Glomerular endothelial cell (primary cell): ENCODE measurements at places on chromosomes 1 and 21.

GRCh38 chr1:19698181-19698580 lies 33.5 kb downstream of the HTR6 start:
- DNase-seq, result no peak

DNA sequence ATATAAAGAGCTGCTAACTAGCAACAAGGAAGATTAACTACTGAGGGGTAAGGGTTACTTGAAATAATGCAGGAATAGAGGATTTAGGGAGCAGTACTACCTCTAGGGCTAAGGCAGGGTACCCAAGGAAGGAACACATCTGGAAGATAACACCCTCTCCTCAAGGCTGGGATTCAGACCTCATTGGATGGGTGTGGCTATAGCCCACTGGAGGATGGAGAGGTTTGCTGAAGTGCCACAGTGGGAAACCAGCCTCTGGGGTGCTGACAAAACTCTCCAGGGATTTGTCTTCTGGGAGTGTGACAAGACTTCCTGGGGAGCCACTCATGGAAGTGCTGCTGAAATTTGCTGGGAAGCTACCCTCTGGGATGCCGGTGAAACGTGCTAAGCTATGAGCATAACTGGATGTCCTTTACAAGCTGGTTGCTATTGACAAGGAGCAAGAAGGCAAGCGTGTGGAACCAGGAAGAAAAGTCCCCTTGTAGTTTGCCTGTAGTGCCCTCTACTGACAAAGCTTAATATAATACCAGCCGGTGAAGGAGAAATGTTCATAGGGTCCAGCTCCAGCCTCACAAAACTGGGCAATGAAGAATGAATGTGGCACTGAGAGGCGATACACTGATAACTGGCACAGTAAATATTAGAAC lies 122.8 kb upstream of the USP24 start:
- DNase-seq, result peak; percentile 65

DNA sequence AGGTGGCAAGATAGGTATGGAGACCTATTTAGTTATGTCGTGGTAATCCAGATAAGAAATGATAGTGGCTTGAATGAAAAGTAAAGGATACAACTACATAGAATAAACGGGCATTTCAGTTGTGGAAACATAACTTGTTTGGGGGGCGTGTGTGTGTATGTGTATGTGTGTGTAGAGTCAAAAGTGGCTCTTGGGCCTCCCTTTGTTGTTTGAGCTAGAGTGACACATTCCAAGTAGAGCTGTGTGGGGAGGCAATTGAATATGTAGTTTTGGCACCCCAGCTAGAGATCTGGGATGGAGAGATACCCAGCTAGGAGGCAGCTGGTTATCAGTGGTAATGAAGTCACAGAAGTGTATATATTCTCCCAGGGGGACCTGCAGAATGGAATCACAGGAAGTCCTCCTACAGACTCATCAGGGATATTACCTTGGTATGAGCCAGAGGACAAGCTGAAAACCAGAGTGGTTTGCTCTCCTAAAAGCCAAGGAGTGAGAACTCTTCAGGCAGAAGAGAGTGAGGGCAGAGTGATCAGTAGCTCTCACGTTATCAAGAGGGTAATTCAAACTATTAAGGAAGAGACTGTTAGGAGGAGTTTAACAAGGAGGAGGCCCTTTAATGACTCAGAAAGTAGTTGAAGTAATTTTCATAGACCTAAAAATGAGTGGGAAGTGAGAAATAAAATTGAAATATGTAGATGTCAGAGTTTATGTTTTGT lies 5.1 kb downstream of the CR1L start:
- no peak for DNase-seq

DNA sequence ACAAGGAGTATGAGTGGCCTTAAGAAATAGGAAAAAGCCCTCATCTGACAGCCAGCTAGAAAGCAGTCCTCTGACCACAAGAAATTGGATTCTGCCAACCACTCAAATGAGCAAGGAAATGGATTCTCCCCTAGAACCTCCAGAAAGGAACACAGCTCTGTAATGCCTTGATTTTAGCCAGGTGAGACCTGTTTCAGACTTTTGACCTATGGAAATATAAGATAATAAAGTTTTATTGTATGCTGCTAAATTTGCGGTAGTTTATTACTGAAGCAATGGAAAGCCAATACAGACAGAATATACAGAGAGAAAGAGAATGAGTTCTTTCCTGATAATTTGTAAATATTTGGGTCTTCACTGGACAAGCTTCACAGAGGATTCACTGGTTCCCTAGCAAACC lies 28.8 kb upstream of the SELE start:
- DNase-seq, result no peak

DNA sequence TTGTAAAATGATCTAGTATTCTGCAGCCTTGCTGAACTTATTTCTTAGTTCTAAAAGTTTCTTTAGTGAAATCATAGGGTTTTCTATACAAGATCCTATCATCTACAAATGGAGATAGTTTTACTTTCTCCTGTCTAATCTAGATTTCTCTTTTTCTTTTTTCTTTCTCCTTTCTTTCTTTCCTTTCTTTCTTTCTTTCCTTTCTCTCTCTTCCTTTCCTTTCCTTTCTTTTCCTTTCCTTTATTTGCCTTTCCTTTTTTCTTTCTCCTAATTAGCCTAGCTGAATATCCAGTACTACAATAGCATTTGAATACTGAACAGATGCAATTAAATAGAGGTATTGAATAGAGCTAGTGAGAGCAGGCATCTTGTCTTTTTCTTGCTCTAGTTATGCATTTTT lies 186.6 kb upstream of the SPAG17 start:
- no peak for DNase-seq

GRCh38 chr1:94661431-94661932 lies 119.9 kb upstream of the F3 start:
- no peak for DNase-seq

DNA sequence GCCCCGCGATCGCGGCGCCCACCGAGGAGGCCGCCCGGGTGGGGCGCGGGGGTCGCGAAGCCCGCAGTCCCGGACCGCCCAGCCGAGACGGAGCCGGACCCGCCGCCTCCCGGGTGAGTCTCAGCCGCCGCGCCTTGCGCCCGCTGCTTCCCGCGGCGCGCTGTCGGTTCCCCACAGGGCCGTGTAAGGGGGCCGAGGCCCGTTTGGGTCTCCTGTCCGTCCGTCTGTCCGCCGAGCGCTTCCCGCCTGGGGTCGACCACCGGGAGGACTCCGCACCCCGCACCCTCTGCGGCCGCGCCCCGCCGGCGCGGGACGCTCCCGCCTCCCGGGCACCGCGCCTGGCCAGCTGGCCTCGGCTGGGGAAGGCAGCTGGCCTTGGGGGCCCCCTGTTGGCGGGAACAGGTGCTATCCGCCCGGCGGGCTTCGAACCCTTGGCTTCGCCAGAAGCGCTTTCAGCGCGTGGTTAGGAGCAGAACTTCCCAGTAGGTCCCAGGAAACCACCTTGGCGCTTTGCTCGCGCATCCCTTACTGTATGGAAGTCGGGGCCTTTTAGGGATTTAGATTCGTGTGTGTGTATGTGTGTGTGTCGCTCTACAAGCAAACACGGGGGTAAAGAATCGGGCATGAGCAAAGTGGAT lies 414 bp downstream of the TMEM51 start:
- no peak for DNase-seq

- DNase-seq, result no peak
These were observed 8.6 kb downstream of the RIIAD1 start for GRCh38 chr1:151729966-151730291.

DNA sequence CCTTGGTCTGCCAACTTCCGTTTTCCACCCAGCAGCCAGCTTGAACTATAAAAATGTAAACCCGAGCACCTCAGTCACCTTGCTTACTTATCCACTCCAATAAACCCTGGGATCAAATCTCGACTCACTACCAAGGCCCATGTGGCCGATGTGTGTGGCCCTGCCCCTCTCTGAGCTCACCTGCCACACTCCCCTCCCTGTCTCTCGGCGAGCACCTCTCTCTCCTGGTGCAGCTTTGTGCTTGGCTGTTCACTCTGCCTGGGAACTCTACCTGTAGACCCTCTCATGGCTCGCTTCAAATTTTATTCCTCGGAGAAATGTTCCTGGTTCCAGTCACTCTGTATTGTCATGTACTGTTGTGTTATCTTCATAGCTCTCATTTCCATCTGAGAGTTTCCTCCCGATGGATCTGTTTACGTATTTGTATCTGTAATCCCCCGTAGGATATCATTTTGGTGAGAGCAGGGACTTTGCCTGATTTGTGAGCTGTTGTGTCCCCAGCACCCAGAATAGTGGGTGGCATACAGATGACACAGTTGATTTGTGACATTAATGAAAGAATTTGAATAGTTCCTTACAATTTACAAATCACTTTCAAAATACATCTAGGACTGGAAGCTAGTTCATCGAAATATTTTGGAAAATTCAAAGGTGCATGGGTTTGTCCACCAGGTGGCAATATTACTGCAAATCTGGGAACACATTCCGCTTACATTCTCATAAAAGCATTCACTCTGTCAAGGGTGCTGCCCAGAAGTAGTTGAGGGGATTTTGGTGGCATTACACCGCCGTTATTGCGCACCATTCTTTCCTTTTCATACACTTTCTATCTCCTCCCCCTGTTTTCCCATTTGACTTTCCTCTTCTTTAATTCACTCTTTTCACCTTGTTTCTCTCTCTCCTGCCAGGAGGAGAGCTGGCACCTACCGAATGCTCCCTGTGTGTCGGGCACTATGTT lies 95.3 kb downstream of the ABCA4 start:
- DNase-seq, result no peak

GRCh38 chr1:10646347-10646861 lies 150.0 kb downstream of the CASZ1 start:
- no peak for DNase-seq

DNA sequence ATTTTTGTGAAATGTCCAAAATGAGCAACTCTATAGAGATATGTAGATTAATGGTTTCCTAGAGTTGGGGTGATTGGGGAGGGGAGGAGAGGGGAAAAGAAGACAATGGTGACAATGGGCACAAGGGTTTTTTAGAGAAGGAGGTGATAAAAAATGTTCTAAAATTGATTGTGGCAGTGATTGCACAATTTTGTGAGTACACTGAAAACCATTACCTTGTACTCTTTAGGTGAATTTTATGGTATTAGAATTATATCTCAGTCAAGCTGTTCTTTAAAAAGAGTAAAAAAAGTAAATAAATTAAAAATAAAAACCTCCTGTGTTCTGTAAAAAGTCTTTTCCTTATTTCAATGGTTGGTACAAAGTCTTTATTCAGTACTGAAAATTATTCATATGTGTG lies 330.2 kb downstream of the PTBP2 start:
- no peak for DNase-seq

DNA sequence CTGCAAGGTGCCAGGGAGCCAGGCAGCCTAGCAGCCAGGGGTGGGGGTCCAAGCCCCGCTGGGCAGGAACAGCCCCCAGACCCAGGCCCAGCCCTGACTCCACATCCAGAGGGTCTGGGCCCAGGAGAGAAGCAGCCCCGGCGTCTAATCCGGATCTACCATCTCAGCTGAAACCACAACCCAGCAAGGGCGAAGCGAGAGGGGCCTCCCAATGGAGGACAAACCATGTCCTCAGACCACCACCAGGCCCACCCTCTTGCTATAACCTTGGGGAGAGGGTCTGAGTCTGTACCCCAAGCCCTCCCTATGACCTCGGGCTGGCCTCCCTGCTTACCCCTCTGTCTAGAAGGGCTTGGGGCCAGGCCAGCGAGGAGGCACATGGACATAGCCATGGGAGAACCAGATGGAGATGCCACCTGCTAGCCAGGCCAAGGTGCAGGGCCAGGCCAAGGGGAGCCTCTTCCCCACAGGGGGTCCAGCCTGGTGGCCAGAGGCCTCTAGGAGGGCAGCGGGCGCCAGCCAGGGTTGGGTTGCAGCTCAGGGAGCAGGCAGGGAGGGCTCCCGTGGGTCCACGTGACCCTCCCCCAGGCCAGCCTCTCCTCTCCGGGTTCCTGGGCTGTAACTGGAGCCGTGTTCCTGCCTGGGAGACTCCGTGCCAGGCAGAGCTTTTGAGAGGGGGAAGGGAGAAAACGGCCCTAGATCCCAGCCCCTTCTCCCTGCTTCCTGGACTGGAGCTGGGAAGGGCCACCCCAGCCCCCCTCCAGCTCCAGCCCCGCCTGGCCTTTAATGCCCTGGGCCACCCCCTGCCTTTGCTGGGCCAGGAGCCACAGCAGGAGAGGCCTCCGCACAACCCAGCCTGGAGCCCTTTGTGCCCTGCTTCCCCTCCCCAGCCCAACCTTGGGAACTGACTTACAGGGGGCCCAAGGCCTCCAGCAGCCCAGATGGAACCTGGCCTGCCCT lies 2.5 kb downstream of the WNT9A start:
- DNase-seq, result no peak

DNA sequence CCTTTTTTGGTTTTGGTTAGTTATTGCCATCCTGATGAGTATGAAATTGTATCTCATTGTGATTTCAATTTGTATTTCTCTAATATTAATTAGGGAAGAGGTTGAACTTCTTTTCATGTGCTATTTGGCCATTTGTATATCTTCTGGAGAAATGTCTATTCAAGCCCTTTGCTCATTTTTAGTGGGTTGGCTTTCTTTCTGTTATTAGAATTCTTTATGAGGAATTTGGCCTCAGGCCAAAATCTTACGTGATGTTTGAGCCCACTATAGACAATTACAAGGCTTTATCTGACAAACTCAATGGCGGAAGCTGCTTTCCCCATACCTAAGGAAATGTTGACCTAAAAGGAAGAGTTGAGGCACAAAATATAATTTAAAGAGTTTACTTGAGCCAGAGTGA lies 32.9 kb downstream of the IVNS1ABP start:
- DNase-seq, result no peak

GRCh38 chr1:155645034-155645598 lies 35.1 kb downstream of the MSTO1 start:
- DNase-seq, result no peak

GRCh38 chr1:66770694-66771093 lies 18.4 kb downstream of the DYNLT5 start:
- no peak for DNase-seq

GRCh38 chr1:25026730-25027450 lies 96.8 kb upstream of the RUNX3 start:
- DNase-seq, result no peak

DNA sequence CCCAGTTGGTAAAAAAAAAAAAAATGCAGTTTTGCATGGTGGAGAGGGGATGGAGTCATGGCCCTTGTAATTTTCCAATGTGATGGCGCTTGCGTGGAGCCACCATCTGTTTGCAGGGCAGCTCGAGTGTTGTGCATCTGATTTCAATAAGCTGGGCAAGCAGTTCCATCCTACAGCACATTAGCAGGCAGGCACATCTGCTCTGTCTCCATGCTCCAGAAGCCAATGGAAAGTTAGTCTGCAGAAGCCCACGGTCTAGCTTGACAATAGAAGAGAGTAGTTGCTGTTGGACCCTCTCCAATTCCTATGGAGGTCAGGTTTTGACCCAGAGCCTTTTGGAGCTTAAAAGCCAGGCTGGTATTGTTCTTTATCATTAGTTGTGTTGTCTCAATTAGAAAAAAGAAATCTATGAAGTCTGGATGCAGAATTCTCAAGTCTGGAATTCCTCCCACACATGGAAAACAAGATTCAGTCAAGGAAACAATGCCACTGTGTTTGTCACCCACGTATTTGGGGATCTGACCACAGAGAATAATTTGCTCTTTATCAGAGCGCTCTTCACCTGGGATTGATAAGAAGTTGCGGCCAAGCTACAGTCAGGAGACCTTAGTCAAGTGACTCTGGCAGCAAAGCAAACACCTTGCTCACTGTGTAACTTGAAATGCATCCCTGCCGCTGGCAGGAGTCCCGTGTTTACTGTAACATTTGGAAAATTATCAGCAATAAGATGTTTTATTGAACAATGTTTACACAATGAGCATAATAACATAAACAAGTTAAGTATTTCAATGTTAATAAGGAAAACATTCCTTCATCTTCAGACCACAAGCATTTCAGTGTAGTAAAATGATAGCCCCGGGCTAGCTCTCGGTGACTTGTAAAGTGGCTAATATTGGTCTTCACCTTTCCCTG lies 20.7 kb downstream of the NGF start:
- DNase-seq, result no peak
